Fibroblast of mammary gland (primary cell): ENCODE measurements at places on chromosomes 13 and 19.

DNA sequence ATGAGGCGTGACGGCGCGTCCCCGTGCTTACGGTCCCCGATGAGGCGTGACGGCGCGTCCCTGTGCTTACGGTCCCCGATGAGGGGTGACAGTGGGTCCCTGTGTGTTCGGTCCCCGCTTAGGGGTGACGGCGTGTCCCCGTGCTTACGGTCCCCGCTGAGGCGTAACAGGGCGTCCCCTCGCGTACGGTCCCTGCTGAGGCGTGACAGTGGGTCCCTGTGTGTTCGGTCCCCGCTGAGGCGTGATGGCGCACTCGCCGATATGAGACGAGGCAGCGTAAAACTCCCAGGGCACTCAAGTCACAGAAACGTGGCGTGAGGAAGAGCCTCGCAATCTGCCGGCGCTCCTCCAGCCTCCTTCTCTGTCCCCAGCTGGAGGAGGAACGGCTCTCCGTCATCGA, 20.9 kb downstream of the CFAP97D2 start:
- DNase-seq = no peak

DNA sequence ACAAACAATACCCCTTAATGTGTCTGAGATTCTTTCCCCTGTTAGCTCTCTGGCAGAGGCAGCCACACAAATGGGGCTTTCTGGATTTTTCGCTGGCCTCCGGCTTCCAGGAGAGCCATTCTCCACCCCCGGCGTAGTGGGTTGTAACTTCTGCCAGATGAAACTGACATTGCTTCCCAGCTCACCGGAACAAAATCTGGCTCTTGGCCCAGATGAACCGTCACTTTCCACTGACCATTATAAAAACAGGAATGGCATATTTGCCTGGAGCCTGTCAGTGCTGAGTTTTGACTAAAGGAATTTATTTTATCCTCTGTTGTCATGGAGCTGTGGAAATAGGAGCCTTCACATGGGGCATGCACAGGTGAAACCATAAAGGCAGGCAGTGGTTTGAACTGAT, 120.6 kb upstream of the GPR12 start:
- DNase-seq = peak; percentile 35

GRCh38 chr19:2552859-2553258, 76.9 kb downstream of the GADD45B start:
- no peak for DNase-seq

DNA sequence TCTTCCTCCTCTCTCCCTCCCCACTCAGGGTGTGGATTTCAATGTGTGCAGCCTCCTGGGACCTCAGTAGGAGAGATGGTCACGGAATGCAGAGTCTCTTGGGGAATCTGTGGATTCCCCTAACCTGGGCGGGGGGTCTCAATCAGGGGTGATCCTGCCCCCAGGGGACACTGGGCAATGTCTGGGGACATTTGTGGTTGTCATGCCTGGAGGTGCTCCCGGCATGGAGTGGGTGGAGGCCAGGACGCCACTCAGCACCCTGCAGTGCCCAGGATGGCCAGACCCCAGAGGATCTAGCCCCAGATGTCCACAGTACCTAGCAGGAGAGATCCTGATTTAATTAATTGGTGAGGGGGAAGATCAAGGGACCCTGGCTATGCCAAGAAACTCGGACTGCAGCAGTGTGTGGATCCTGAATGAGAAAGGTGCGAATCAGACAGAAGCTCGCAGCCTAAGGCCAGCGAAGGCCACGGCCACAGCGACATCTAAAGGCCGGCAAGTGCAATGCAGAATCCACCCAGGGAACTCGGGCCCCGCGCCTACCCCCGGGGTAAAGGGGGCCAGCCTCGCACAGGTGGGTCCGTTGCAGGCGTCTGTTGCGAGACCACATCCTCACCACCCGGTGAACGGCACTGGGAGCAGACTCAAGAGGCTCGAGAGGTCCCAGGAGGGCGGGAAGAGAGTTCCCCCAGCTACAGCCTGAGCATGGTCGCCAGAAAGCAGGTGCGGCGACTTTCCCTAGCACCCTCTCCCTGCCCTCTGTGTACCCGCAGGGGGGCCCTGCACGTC, 88.8 kb downstream of the GNG7 start:
- DNase-seq = peak; percentile 36

DNA sequence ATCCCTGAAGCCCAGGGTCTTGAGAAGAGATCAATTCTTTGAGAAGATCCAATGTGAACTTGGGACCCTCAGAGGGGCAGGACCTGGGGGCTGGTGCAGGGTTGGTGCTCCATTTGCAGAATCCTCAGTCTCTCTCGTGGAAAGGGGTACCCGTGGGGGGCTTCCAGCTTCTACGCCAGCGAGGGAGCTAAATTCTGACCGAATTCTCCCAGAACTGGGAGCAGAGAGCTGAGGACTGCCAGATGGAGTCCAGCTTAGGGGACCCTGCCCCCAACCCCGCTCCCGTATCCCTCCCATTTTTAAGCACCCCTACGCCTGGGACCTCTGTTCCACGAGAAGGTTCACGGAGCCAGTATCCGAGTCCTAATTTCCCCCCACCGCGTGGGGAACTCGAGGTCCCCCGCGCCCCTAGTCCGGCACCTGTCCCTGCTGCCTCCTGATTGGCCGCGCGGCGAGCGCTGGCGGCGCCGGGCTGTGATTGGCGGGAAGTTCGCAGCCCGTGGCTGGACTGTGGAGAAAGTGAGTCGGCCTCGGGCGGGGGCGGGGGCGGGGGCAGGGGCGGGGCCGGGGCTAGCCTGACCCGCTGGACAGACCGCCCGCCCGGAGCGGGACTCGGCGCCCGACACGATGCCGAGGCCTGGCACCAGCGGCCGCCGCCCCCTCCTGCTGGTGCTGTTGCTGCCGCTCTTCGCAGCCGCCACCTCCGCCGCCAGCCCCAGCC, 4.4 kb upstream of the LTBP4 start:
- peak; percentile 53 for DNase-seq

- DNase-seq = no peak
These were observed 9.1 kb upstream of the C19orf12 start for GRCh38 chr19:29724102-29724641.

DNA sequence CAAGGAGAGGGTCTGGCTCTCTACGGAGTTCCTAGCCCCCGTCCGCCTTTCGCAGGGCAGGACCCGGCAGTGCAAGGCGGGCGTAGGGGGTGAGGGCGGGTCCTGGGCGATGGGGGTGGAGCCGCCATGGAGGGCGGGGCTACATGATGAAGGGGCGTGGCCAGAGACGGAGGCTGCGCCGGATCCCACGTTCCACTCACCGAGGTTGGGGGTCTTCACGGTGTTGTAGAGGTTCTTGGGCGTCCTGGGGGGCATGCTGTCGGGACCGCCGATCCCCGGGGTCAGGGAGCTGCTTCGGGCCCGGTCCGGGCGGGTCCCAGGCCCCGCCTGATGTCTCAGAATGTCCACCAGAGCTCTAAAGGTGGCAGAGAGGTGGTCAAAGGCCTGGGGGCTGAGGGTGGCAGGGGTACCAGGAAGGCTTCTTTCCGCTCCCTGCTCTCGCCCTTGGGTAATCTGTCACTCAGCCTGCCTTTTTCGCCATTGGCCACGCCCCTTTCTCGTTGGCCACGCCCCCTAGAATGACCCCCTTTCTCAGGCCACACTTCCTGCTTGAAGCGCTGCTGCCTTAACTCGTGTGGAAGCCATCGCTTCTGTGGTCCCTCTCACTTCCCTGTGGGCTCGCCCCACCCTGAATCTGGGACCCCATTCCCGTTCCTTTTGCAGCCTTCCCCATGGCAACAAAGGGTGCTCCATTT, 2.5 kb downstream of the SHISA7 start:
- no peak for DNase-seq

- DNase-seq = peak; percentile 69
These were observed 5.6 kb downstream of the APC2 start for GRCh38 chr19:1455336-1456120.

GRCh38 chr13:52179925-52180324, 20.5 kb upstream of the NEK3 start:
- DNase-seq = no peak

DNA sequence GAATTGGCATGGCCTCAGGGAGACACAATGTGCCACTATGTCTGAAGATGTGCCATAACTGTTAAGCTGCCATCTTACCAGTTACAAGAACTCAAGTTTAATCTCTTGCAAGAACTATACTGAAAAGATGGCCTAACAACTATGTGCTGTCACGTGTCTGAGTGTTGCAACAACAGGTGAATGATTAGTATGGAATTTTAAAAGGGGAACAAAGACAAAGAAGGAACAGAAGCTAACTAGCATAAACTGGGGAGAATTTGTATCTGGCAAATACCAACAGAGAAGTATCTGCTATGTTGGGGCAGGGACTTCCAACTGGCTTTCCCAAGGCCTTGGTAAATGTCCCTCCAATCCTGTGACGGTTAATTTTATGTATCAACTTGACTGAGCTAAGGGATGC, 11.5 kb upstream of the ACOD1 start:
- DNase-seq = peak; percentile 56

GRCh38 chr13:43246382-43246781, 223.0 kb downstream of the DNAJC15 start:
- DNase-seq = peak; percentile 31

- no peak for DNase-seq
These were observed 1679.9 kb downstream of the SLITRK1 start for GRCh38 chr13:82202398-82202797.

DNA sequence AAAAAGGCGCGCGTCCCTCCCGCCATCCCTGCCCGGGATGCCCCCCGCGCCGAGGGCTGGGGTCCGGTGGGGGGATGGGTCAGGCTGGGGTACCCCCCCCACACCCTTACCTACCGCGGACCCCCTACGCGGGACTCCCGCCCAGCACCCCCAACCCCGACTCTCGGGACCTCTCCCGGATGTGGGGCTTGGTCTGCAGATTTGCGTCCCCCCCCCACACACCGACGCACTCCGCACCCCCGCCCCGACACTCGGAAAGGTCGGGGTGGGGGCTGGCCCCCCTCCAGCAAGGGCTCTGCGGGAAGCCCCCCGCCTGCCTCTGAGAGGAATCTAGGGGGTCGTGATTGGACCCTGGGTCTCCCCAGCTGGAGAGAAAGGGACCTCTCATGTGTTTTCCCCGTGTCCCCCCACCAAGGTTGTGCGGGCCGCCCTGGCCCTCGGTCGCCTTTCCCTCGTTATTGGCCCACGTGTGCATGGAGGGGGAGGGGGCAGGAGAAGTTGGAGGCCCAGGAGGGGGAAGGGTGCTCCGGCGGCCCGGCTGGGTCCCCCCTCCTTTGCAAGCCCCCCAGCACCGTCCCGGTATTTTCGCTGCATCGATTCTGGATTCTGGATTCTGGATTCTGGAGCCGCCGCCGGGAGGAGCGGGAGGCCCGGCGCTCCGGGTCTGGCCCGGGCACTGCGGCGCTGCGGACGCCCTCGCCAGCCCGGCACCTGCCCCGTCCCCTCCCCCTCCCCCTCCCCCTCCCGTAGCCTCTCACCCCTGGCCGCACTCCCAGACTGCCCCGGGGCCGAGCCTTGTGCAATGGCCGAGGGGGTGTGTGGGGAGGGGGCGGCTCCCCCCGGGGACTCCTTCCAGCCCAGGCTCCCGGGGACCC, 607 bp downstream of the NFIC start:
- DNase-seq = no peak

GRCh38 chr19:13281567-13282291, 131.5 kb downstream of the IER2 start:
- peak; percentile 16 for DNase-seq

GRCh38 chr19:10961073-10961860, 437 bp downstream of the SMARCA4 start:
- no peak for DNase-seq

DNA sequence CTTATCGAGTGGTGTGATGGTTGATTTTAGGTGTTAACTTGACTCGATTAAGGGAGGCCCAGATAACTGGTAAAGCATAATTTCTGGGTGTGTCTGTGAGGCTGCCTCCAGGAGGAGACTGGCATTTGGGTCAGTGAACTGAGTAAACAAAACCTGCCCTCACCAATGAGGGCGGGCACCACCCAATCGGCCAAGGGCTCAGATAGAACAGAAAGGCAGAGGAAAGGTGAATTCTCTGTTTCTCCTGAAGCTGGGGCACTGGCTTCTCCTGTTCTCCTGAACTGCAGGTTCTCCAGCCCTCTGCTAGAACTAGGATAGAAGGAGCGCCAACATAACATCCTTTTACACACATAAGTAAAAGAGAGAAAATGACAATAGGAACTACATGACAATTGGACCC, 35.1 kb downstream of the ESD start:
- no peak for DNase-seq

DNA sequence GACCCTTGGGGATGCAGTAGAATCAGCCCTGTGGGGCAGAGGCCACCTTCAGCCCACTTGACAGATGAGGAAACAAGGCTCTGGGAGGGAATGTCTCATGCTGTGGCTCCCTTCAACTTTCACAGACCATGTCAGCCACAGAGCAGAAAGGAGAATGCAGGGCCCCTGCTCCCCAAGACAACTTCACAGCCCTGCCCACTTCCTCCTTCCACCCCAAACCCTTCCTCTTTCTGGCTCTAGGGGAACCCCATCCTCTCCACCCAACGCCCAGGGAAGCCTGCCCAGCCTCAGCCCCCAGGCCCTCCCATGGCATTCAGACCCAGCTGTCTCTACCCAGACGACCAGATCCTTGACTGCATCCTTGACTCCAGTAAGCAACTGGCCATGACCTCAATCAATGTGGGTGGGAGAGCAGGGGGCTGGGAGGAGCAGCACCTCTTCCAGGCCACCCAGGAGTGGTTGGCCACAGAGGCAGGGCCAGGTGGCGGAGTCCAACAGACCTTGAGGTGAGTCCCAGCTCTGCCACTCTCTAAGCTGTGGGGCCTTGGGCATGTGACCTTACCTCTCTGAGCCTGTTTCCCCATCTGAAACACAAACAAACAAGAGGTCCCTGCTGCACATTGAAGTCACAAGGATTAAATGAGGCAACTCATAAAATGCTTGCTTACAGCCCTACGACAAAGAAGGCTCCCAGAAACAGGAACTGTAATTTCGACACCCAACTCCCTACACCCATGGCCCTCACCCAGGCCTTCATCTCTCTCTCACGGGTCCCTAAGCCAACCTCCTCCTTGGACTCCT, 15.8 kb downstream of the DEDD2 start:
- DNase-seq = no peak

GRCh38 chr19:53389978-53390377, 5.0 kb upstream of the ZNF765 start:
- DNase-seq = no peak

- DNase-seq = no peak
These were observed 890.5 kb downstream of the UQCRFS1 start for GRCh38 chr19:28322491-28322890.

- DNase-seq = peak; percentile 61
These were observed 12.5 kb upstream of the ACTN4 start for GRCh38 chr19:38634757-38635482.

DNA sequence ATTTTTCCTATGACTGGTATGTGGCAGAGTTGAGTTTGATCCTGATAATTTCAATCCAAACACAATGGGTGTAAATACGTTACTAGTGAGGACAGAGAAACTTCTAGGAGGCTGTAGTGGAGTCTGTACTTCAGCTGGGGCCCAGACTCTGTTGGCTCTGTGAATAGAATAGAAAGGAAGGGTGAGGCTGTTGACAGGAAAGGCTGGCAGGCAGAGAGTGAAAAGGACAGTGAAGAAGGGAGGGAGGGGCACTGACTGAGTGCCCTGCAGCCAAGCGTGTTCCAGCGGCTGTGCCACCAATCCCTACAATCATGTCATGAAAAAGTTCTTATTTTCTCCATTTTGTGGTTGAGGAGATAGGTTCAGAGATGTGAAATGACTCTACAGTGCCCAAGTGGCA, 80.5 kb downstream of the MBNL2 start:
- no peak for DNase-seq

- DNase-seq = peak; percentile 52
These were observed 545.4 kb downstream of the SUCLA2 start for GRCh38 chr13:47455626-47456025.

GRCh38 chr13:26983543-26984320, 187.9 kb downstream of the USP12 start:
- no peak for DNase-seq

GRCh38 chr19:38970664-38971532, 4.6 kb downstream of the FBXO17 start:
- peak; percentile 63 for DNase-seq
